ENCODE measurements at places on chromosomes 1 and 21. TPM values are rescaled to one million over a fixed set of nuclear protein-coding genes. Genes with fewer than 3 reads are reported as not detected.

GRCh38 chr21:39593522-39593921 is 19.2 kb upstream of the B3GALT5 start:
- ATAC-seq: no peak

FCGR3B gene
- total RNA-seq: not detected

LAD1 gene
- total RNA-seq: not detected

DNA sequence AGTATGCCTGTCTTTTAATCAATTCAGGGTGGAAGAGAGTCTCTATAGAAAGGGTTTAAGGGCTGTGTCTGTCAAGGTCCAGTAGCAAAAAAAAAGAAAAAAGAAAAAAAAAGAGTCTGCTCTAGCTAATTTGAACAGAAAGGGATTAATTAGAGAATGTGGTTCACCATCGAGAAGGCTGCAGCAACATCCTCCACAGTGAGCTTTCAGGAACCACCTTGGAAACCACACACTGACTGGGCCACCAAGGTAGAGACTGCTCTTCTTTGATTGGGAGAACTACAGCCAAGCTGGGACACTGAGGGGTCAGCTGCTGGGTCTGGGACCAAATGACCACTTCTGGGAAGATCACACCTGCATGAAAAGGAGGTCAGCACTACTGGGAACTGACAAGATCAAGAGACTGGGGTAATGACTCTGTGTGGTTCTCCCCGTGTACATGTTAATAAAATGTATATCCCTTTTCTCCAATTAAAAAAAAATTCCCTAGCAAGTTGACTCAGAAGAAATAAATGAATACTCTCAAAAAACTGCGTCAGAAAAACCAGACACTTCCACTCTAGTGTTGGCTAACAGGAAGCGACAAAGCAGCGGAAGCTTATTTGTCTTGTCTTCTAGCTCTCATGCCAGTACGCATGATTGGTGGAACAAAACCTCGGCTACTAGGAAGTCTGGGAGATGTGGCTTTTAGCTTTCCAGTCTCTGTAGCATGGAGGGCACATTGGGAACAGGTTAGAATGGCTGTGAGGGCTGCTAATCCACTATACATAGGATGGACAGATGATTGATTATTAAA is 60.0 kb upstream of the IVNS1ABP start:
- ATAC-seq: no peak

GRCh38 chr1:160123726-160124125 is 8.2 kb downstream of the ATP1A2 start:
- ATAC-seq: no peak
